Vagina (tissue), 2 donors: ENCODE measurements at places on chromosomes 6 and 20.

DNA sequence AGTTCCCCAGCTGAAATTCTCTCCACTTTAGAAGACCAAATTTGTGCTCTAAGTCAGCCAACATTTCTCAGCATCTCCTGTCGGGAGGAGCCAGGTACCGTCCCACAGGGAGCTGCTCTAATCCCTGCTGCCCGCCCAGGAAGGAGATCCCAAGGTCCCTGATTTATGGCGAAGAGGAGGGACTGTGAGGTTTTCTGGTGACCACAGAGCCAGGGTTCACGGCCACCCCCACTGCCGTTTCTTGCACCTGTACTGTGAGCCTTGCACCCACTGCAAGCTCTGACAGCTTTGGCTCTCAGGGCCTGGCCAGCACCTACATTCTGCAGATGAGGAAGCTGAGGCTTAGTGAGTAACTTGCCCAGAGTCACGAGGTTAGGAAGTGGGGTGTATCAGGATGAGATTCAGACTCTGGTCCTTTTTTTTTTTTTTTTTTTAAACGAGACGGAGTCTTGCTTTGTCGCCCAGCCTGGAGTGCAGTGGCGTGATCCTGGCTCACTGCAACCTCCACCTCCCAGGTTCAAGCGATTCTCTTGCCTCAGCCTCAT, 34.9 kb downstream of the FOXC1 start:
- no peak for DNase-seq

DNA sequence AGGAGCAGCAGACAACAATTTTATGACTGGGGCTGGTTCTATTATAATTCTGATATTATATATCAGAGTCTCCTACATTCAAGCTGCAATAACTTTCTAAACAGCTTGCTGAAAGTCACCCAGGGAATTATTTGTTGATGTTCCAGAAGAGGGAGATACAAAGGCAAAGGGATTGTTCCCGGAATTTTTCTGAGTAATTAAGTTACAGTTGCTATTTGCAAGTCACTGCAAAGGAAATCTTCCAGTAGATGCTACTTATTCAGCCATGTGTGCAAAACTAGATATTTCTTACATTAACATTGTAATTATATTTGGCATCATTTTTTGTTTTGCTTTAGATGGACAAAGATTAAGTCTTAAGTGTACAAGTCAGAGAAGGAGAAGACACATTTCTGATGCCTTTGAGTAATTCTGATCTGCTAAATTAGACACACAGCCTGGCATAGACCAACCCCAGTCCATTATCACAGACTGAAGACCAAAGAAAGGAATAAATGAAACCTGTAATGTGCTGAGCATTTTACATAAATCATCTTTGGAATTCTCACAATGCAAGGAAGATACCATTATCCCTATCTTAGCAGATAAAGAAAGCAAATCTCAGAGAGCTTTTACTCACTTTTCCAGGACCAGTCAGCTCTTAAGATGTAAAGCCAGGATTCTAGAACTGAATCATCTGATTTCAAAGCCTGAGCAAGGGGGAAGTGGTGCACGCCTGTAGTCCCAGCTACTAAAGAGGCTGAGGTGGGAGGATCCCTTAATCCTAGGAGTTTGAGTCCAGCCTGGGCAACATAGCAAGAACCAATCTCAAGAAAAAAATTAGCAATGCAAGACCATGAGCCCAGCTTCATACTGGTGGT, 62.6 kb upstream of the AKAP12 start:
- no peak for DNase-seq

DNA sequence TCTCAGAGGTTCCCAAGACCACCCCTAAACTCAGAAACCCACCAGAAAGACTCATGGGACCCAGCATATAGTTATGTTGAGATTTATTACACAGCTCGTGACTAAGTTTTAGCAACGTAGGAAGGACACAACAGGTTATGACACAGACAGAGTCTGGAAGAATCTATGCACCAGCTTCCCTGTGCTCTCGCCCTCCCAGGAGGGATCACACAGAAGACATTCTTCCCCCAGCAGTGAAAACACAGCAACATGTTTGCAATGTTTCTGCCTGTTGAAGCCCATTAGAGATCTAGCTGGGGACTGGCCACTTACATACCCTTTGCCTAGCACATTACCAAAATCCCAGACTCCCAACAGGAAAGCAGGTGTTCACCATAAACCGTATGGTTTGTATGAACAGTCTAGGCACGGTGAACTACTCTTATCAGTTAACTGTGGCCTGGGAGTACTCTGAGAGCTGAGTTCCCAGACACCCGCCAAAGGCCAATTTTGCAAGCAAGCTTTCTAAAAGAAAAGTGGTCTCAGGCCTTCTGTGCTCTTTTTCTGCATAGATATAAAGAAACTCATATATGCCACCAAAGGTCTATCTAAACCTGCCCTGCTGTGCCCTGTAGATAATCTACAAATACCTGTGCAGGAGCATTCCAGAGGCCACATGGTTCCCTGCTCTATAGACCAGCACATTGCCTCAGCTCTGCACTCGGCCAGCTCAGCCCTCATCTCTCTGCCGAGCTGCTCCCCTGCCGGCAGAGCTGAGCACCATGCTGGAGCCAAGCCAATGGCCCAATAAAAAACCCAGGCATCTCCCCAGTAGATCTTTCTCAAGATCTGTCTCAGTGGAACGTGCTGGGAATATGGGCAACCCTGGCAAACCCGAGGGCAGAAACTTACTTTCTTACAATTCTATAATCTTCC, 69.6 kb upstream of the SMIM28 start:
- no peak for DNase-seq

- DNase-seq = no peak
Measured at GRCh38 chr6:132790450-132790849, 8.0 kb downstream of the SLC18B1 start.

- DNase-seq = no peak
Measured at GRCh38 chr6:81894788-81895271, 142.3 kb upstream of the TENT5A start.

GRCh38 chr20:29763821-29764511, 1493.5 kb upstream of the DEFB115 start:
- DNase-seq = no peak

GRCh38 chr6:124027392-124027791, 223.7 kb downstream of the NKAIN2 start:
- DNase-seq = no peak

DNA sequence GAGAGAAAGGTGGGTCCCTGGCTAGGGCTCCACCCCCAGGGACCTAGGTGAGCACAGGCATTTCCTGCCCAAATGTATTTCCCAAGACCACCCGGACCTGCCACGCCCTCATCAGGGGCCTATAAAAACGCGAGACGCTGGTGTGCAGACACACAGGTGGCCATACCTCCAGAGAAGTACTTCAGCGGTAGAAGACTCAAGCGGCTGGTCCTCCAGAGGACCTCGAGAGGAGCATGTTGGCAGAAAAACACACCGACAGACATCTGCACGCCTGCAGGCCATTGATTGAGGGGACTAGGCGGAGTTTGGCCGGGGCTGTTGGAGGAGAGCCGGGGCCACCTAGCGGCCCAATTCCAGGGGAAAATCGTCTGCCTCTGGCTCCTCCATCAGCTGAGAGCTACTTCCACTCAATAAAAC, 695.8 kb upstream of the MMS22L start:
- DNase-seq = no peak

- no peak for DNase-seq
Measured at GRCh38 chr6:21208081-21208795, 385.3 kb upstream of the SOX4 start.

GRCh38 chr6:82959385-82959941, 106.2 kb downstream of the UBE3D start:
- no peak for DNase-seq

- no peak for DNase-seq
Measured at GRCh38 chr6:95578106-95578410, 723 bp downstream of the MANEA start.

DNA sequence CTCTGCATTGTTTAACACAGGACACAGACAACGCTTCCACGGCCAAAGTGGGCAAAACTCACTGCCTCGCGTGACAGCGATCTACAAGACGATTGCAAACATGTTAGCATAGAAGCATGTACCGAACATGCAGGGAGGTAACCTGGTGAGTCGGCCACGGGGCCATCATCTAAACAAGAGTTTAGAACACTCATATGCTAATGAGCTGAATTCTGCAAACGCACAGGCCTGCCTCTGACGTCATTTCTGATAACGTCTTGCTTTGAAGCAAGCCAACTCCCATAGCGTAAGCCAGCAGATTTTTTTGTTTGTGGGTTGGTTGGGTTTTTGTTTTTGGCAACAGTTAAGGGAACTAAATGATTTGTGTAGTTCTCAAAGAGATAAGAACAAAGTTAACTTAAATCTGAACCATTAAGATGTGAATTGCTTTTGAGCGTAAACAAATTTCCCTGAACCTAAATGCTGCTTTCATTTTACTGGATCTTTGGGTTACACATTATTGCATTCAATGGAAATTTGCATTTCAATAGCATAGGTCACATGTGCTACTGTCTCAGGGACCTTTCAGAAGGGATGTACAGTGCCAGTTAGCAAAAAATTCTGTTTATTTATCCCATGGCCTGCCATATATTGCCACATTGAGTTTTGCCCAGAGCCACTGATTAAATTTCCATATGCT, 184.5 kb upstream of the PDE10A start:
- no peak for DNase-seq

GRCh38 chr6:157288575-157288974, 34.7 kb downstream of the TMEM242 start:
- DNase-seq = peak; percentile 76

DNA sequence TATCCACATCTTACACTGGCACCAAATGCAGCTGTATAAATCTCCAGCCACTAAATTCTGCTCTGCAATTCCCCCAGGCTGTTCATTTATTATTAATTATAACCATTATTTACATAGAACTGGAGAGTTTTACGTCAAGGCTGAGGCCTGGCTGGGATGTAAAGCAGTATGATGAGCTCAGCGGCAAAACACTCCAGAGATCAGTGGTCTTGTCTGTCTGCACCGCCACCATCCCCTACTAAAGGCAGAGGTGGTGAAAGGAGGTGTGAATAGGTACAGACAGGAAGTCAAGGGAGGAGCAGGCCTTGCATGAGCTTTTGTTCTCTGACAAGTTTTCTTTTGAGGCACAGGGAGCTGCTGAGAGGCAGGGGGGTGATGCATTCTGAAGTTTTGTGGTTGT, 159.9 kb upstream of the PCSK2 start:
- no peak for DNase-seq

DNA sequence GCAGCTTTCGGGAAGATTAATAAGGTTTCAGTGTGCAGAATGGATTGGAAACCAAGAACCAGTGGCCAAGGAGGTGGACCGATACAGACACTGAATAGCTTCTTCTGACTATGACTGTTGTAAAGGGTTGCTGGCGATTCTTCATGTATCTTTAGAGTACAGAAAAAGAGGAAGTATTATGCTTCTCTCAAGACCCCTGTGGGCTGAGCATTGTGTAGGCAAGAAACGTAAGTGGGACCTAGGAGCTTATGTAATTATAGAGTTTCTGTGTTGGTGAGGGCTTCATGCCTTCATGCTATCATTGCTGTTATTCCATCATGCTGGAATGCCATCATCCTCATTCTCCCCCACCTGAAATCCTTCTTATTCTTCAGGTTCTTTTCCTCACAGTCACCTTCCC, 105.4 kb upstream of the AKIRIN2 start:
- DNase-seq = no peak

GRCh38 chr6:21781128-21781527, 187.6 kb downstream of the SOX4 start:
- no peak for DNase-seq

DNA sequence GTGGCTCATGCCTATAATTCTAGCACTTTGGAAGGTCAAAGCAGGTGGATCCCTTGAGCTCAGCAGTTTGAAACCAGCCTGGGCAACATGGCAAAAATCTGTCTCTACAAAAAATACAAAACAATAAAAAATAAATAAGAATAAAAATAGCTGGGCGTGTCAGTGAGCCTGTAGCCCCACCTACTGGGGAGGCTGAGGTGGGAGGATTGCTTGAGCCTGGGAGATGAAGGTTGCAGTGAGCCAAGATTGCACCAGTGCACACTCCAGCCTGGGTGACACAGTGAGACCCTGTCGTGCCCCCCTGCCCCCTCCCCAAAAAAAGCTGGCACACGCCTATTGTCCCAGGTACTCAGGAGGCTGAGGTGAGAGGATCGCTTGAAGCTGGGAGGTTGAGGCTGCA, 35.1 kb upstream of the SRPK1 start:
- no peak for DNase-seq

DNA sequence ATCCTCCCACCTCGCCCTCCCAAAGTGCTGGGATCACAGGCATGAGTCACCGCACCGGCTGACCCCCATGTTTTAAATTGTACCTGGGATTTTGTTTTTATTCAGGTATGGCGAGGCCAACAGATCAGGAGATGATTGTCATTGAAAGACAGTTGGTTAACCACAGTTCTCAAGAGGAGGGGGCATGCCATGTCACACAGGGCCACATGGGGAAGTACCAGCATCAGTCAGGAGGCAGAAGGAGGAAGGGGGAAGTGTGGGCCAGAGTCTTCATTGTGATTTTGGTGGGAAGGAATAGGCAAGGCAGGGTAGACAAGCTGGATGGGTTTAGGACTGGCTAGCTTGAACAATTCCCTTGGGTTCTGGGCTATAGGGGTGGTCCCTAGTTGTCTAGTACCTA, 9.9 kb upstream of the MMP9 start:
- no peak for DNase-seq
